Activated gamma-delta T cell treated with anti-CD3 and anti-CD28 coated beads, Interleukin-2, amount 50 U/mL, for 16 hours (primary cell): ENCODE measurements at places on chromosomes 5 and 9.

GRCh38 chr5:58075907-58076306 lies 384.0 kb downstream of the PLK2 start:
- no peak for DNase-seq

- no peak for DNase-seq
Observed at GRCh38 chr9:26159575-26160392, 481.5 kb upstream of the TUSC1 start.

- DNase-seq, result no peak
Observed at GRCh38 chr9:111812337-111812736, 17.6 kb upstream of the SHOC1 start.

DNA sequence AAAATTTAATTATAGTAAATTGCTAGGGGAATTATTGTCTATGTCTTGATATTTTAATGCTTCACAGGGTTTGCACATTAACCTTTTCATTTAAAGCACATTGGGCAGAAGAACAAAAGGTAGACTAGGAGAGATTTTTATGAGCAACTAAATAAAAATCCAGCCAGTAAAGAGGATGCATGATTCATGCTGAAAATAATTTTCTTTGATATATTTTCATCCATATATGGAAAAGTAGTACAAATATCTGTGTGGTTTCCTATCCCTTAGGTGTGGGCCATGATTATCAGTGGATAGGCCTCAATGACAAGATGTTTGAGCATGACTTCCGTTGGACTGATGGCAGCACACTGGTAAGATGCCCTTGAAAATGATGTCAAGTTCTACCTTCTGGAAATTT lies 83.1 kb downstream of the VCAN start:
- DNase-seq, result no peak
